HEK293T (cell line): ENCODE measurements at places on chromosomes 5 and 9.

DNA sequence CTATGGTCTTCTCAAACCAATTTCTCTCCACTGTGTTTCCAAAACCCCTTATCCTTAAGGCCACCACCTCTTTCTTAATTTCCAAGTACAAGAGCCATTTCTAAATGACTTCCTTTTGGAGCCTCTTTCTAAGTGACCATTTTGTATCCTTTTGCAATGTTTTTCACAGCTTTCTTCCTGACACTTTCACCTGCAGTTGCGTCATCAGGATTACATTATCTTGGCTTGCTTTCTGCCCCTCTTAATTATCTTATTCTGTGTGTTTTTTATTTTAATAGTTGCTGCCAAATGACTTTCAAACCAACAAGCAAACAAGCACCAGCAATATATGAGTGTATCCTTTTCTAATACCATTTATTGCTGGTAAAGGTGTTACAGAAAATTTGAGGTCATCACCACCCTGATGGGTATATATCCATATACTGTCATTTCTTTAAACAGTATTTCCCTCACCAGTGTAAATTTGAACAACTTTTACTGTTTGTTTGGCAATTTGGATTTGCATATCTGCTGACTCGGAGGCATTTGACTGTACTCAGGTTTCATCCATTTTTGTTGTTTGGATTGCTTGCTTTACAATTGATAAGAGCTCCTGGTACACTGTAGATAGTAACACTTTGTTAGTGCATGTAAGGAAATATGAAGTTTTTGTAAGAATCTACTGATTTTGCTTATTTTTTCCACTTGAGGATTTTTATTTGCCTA lies 5.4 kb upstream of the ANXA1 start:
- no peak for DNase-seq

- DNase-seq, result no peak
Measured at GRCh38 chr5:110476164-110476563, 250.3 kb downstream of the TMEM232 start.

- DNase-seq, result no peak
Measured at GRCh38 chr5:123802298-123802951, 290.4 kb downstream of the CSNK1G3 start.

GRCh38 chr5:130939059-130939458 lies 226.0 kb downstream of the HINT1 start:
- DNase-seq, result no peak

- no peak for DNase-seq
Measured at GRCh38 chr5:95786821-95787418, 35.6 kb downstream of the GLRX start.

DNA sequence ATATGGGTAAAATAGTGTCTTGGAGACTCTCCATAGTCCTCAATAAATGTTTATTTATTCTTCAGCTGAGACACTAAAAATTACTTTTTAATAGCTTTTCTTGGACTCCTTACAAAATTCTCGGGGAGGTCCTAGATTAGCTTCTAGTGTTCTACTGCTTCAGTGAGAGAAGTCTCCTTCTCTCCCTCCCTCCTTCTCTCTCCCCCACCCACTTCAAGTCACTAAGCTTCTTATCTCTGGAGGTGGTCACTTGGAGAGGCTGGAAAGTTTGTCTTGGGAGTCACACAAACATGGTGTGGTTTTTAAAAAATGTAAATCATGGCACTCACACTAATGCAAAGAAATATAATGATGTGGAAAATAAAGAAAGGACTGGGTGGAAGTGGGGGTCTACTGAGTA lies 64.1 kb downstream of the SEMA6A start:
- no peak for DNase-seq

GRCh38 chr9:100697339-100697738 lies 119.5 kb downstream of the CAVIN4 start:
- DNase-seq, result no peak

GRCh38 chr5:148972396-148972795 lies 90.5 kb downstream of the SH3TC2 start:
- DNase-seq, result no peak
